ENCODE measurements at places on chromosomes 1 and 21.

DNA sequence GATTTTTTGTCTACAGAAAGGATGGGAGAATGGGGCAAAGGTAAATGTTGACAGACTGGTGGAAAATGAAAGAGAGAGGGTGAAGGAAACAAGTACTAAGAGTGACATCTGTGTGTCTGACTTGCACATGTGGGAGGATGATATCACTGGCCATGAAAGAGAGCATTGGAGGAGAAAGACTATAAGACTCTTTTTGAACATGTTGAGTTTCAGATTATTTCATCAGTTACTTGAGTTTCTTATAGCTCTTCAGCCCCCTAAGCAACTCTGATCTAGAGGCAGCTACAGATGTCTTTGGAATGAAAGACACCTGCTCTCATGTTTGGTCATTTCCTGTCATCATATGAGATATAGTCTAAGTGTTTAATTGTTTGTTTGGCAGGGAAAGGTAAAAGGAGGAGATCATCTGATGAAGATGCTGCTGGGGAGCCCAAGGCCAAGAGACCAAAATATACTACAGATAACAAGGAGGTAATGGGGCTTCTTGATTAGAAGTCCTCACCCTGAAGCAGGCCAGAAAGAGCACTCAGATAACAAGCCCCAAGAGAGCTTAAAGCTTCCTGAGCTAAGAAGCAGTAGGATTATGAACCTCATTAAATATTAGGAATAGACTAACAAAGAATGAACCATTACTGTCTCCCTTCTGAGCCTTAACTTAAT is 4.5 kb downstream of the POLR3C start:
- no peak for DNase-seq

GRCh38 chr1:184388319-184388889 is 1.6 kb downstream of the C1orf21 start:
- DNase-seq, result no peak

DNA sequence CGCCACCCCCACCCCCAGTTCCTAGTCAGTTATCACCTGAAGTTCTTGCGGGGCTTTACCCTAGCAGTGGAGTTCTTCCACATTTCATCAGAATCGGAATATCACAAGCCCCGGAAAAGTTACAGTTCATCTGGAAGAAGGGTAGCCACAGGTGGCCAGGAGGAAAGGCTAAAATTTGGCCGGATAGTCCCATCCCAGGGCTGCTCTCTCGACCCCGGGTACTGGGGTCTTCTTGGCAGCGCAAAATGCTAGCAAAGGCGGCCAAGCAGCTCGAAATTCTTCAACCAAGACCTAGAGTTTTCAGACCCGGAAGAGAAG is 7.9 kb downstream of the HLX start:
- no peak for DNase-seq

DNA sequence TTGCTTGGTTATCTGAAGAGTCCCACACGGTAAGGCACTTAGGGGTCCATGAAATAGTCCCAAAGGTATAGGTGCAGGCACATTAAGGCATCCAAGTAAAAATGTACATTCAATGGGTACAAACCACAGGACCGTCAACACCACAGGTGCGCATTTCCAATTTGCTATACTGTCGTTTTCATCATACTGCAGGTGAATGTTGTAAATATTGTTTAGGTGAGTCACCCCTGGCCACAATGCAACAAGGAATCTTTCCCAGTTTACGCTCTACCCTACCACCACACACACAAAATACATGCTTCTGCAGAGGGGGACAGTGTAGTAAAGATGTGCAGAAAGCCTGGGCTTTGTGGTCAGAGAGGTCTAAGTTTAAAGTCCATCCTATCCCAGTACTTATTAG is 13.7 kb downstream of the CADM3 start:
- DNase-seq, result no peak

- no peak for DNase-seq
These were observed 6.4 kb upstream of the LGR6 start for GRCh38 chr1:202187041-202187671.
